Tibial nerve (tissue), 4 donors: ENCODE measurements at places on chromosomes 5 and 9.

- no peak for DNase-seq
Observed at GRCh38 chr9:20693068-20693467, 9.0 kb downstream of the FOCAD start.

DNA sequence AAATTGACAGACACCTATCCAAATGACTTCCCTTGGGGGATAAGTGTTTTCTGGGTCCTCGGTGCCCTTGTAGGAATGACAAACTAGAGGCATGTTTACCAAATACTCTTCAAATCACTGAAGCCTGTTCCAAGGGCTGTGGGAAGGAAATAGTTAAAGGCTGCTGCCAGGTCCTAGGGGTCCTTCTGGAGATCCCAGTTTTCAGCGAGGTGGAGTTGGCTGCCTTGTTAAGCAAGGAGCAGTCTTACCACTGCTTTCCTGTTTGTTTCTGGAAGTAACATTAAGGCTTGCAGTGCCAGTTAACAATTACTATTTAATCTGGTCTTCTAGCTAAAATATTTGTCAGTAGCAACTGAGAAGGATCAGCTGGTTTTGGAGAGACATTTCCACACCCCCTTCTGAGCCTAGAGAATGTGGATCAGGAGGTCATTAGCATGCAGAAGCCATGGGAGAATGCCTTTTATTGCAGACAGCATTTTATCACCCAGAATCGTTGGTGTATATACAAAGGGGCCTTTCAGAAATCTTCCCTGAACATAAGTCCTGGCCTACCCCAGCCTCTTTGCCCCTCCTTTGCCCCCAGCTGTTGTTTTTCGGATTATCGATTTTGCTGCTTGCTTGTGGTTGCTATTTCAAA is 238.8 kb downstream of the DMAC1 start:
- no peak for DNase-seq

DNA sequence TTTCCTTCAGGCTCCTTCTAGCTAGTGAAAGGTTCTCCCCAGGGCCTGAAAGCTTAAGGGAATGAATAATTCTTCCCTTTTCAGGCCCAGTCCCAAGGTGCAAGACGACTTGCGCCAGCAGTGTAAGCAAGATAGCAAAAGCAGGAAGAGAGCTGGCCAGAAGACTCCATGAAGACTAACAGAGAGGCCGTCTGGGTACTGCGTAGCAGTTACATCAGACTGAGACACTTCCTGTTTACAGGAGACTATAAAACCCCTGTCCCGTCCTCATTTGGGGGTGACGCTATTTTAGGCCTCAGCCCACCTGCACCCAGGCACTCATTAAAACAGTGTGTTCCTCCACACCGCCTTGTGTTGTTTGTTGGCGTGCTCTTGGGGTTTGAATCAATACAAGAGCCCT is 90.7 kb upstream of the MOCS2 start:
- DNase-seq = no peak

GRCh38 chr5:41763081-41763480 is 107.1 kb downstream of the OXCT1 start:
- DNase-seq = no peak

DNA sequence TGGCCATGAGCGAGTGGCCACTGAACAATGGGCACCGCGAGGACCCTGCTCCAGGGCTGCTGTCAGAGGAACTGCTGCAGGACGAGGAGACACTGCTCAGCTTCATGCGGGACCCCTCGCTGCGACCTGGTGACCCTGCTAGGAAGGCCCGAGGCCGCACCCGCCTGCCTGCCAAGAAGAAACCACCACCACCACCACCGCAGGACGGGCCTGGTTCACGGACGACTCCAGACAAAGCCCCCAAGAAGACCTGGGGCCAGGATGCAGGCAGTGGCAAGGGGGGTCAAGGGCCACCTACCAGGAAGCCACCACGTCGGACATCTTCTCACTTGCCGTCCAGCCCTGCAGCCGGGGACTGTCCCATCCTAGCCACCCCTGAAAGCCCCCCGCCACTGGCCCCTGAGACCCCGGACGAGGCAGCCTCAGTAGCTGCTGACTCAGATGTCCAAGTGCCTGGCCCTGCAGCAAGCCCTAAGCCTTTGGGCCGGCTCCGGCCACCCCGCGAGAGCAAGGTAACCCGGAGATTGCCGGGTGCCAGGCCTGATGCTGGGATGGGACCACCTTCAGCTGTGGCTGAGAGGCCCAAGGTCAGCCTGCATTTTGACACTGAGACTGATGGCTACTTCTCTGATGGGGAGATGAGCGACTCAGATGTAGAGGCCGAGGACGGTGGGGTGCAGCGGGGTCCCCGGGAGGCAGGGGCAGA is 53.3 kb downstream of the JADE2 start:
- DNase-seq = no peak
